Fibroblast of skin of right quadriceps (primary cell): ENCODE measurements at places on chromosomes 5 and 9.

DNA sequence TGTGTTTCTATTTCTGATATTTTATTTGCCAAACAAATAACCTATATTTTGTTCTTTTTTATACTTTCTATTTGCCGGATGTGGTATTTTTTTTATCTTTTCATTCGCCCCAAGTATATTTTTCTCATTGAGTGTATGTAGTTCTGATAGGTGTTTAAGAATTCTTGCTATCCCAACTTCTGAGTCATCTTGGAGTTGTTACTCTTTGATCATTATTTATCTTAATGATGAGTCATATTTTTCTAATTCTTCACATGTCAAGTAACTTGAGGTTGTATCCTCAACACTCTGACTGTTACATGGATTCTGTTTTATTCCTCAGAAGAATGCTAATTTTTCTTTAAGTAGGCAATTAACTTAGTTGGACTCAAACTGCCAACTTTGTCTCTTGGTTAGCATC, 498.1 kb downstream of the TLE1 start:
- no peak for DNase-seq

- DNase-seq = peak; percentile 24
These were observed 1.3 kb upstream of the NNT start for GRCh38 chr5:43601454-43602260.

- no peak for DNase-seq
These were observed 993 bp downstream of the HCN1 start for GRCh38 chr5:45694971-45695803.

DNA sequence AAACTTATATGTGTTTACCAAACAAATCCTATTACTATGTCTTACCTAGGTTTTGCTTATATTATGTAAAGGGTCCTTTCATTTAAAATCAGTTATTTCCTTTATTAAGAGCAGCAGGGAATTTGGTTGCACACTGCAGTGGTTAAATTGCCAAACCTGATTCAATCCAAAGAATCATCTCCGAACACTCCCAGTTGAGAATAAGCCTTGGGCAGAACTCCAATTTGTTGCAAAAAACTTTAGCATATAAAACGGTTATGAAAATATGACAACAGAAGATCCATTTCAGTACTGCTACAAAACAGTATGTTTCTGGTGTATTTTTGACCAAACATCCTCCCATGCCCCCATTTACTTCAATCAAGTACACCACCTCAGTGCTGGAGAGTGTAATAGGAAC, 587.0 kb upstream of the GRAMD2B start:
- DNase-seq = no peak

DNA sequence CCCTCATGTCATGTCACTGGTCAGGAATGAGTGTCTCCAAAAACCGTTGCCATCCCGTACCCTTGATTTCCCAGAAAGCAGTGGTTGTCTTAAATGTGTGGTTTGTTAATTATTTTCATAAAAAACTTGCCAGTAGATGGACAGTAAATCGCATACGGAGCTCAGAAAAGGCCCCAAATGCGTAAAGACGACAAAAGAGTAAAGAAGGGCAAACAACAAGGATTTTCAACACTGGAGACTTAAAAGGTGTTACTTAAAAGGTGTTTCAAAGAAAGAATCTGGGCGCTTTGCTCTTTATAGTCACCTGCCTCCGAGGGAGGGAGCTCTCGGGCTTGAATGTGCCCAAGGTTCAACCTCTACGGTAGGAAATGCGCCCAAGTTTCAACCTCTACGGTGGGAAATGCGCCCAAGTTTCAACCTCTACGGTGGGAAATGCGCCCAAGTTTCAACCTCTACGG, 734 bp downstream of the KIF27 start:
- no peak for DNase-seq

DNA sequence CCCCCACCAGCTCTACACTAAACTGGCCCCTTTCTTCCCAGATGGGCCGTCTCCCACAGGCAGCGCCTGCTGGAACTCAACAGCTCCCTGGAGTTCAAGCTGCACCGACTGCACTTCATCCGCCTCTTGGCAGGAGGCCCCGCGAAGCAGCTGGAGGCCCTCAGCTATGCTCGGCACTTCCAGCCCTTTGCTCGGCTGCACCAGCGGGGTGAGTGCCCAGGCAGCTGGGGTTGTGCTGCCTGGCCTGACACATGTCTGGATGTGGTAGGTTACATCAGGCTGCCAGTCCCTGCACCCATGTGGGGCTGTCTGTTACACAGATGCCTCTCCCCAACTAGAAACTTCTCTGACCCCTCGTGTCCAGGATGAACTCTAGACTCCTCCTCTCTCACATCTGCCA, 9.8 kb downstream of the NHP2 start:
- DNase-seq = no peak
